Tibial nerve (tissue), 4 donors: ENCODE measurements at places on chromosomes 1 and 21.

DNA sequence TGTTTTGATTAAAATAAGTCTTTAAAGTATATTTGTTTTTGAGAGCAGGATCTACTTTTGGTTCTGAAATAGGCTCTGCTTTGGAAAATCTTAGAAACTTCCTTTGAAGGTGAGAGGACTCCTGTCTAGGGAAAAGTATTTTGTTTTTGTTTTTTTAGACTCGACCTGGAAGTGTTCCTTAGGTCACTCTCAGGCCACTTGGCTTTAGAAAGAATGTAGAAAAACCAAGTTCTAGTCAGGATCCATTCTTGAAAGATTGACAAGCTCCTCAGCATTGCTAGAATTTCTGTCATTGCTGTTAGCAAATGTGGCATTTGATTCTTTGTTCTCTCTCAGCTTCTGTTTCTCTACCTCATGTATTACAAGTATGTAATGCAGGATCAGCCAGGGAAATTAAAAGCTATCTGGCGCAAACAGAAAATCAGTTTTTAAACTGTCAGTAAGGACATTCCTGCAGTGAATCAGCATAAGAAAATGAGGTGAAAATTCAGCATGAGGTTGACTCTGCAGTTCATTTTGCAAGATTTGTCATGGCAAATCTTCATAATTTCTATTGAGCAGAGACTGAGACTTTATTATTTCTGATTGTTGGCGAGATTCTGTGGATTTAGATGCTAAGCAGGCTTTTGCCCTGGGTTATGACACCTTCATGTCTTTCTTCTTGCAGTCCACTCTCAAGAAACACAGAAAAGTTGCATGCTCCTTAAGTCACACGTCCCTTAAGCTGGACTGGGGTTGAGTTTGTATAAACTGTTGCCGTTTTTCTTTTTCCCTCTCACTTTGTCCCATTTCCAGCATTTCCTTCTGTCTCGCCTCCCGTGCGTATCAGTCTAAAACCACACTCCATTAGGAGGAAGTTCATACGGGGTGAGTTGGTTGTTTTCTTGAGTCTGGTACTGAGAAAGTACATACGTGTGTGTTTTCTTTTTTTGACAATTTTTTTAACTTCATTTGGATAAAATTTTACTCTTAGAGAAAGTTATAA, 12.6 kb downstream of the NTPCR start:
- DNase-seq = peak; percentile 29

DNA sequence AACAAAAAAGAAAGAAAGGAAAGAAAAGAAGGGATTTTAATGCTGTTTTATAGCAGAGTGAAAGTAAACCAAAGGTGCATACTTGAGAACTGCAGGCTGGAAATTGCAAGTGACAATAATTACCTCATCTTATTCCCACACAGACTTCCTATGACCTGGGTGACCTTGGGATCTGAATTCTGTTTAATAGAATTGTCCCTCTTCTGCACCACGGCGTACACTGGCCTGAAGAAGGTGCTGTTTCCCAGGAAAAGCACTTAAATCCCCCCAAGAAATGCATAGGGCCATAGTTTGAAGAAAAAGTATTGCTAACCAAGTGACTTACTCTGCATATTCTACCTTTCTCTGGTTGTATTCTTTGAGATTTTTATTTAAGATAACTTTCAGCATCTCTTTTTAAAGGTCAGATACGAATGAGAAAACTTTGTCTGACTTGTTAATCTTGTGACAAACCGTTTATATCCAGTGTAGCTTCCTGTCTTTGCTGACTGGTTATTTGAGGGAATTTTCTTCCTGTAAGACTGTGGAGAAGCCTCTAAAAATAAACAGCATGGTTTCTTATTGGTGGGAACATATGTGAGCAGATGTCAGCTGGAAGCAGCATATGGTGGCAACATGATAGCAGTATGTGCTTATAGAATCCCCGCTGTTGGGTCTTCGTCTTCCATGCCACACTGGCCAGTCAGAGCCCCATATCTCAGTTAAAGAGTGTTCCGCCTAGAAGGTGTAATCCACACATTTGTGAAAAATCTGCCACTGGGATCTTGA, 16.3 kb downstream of the TGFB2 start:
- no peak for DNase-seq

- no peak for DNase-seq
Measured at GRCh38 chr1:36603461-36603860, 120.7 kb upstream of the CSF3R start.

- no peak for DNase-seq
Measured at GRCh38 chr1:17624611-17625233, 85.2 kb downstream of the ARHGEF10L start.

DNA sequence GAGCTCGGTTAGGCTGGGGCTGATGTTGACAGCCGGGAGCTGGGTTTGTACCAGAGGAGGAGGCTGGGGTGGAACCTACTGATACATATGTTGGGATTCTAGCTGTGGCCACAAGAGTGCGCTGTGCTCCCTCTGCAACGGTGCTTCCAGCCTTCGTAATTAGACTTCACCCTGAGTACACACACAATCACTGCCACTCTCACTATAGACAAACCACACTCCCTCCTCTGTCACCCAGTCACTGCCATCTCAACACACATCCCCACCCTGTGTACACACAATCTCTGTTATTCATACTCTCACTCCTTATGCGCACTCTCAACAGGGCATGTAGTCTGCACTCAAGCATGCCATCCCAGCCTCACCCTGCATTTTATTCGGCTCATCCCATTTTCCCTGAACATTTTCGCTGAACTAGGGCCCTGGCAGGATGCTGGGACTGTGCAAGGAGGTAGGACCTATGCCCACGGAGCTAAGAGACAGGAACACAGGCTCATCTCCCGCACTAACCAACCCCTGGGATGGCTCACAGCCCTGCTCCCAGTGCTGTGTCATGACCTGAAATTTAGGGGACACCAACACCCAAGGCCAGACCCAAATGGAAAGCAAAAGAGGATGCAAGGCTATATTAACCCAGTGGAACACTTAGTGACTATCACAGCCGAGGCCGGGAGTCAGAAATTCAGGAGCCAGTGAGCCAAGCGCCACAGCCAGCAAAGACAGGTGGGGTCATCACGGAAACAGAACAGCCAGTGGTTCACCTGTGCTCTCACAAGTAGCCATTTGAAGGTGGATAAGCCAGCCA, 5.7 kb downstream of the GJB3 start:
- DNase-seq = peak; percentile 64

GRCh38 chr1:59669752-59670312, 144.9 kb upstream of the HOOK1 start:
- peak; percentile 36 for DNase-seq

- no peak for DNase-seq
Measured at GRCh38 chr1:3444736-3445135, 9.7 kb upstream of the ARHGEF16 start.

DNA sequence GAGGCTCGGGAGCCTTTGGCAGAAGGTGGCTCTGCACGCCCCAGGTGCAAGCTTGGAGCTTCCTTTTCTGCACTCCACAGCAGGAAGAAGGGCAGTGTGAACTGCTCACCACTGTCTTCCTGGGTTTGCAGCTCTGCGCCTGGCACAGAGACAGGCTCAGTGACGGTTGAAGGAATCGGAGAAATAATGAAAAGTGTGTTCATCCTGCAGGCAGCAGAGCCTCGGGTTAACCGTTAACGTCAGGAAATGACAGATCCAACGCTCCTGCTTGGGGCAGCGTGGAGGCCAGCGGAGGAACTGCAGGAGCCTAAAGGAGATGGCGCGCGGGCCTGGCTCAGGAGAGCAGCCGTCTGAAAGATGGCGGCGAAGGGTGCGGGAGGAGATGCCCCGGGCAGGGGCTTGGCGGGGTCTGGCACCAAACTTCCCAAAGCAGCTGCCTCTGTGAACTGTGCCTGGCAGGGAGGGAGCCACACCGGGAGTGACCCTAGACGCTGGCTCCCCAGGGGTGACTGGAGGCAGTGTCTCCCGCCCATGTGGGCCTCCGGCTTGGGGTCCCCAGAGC, 10.9 kb upstream of the SAMD11 start:
- DNase-seq = no peak

DNA sequence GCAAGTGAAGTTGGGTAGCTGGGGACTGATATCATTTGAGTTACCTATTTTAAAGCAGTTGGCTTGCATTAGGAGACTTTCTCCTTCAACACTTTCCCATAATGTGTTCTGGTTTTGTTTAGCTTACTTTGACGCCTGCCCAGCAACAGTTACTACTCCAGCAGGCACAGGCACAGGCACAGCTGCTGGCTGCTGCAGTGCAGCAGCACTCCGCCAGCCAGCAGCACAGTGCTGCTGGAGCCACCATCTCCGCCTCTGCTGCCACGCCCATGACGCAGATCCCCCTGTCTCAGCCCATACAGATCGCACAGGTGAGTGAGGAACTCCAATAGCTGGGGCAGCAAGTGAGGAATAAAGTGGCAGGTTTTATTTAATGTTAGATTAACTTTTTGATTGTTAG, 144.3 kb downstream of the CD247 start:
- DNase-seq = no peak

DNA sequence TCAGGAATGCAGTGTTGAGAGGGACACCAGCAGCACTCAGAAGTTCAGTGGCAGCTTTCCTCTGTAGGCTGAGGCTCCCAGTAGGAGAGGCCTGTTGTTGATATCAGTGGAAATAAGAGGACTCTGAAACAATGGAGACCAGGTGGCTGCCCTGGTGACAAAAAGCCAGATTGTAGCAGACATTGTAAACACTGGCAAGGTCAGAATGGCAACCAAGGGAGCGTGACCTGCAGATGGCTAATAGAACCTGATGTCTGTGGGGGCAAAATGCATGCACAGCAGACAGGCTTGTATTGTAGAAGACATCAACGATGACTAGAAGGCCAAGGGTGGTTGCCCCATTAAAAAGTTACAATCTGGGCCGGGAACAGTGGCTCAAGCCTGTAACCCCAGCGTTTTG, 53.1 kb upstream of the GPR37L1 start:
- DNase-seq = no peak

DNA sequence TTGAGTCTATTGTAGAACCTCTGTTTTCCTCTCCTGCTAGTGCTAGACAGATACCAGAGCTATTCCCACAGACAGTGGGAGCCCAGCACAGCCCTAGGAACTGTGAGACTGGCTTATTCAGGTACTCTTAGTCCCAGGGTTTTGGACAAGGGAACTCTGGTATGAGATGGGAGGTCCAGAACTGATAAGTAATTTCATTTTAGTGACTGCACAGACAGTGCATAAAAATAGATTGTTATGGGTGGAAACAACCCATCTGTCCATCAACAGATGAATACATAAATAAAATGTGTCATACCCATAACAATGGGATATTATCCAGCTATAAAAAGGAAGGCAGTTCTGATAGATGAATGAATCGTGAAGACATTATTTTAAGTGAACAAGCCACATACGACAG, 9.0 kb downstream of the EPS8L3 start:
- no peak for DNase-seq

DNA sequence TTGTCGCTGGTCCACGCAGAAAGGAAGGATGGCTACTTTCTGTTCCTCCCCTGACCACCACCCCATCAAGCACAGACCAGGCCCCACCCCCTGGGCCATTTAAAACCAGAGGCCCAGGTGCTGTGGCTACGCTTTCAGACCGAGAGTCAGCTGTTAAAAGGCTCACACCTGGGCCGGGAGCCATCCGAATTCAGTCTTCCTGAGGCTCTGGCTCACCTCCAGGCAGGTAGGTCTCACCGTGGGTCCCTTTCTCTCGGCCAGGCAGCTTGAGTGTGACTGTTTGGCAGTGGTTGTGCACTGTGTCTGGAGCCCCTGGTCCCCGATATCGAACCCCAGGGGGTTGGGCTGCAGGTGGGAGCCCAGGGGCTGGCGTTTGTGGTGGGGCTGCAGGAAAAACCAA, 7.2 kb downstream of the ACTL8 start:
- DNase-seq = no peak

- DNase-seq = no peak
Measured at GRCh38 chr1:196607981-196608380, 259 bp downstream of the KCNT2 start.

GRCh38 chr1:81695741-81696140, 105.0 kb upstream of the ADGRL2 start:
- no peak for DNase-seq

- no peak for DNase-seq
Measured at GRCh38 chr21:43644609-43645008, 14.7 kb downstream of the HSF2BP start.

GRCh38 chr1:32957017-32957416, 7.6 kb downstream of the RNF19B start:
- DNase-seq = no peak

GRCh38 chr1:96521994-96522760, 199.4 kb upstream of the PTBP2 start:
- no peak for DNase-seq

GRCh38 chr1:90187323-90187585, 192.3 kb downstream of the ZNF326 start:
- DNase-seq = no peak

GRCh38 chr1:209208648-209209047, 374.9 kb upstream of the CAMK1G start:
- DNase-seq = no peak

DNA sequence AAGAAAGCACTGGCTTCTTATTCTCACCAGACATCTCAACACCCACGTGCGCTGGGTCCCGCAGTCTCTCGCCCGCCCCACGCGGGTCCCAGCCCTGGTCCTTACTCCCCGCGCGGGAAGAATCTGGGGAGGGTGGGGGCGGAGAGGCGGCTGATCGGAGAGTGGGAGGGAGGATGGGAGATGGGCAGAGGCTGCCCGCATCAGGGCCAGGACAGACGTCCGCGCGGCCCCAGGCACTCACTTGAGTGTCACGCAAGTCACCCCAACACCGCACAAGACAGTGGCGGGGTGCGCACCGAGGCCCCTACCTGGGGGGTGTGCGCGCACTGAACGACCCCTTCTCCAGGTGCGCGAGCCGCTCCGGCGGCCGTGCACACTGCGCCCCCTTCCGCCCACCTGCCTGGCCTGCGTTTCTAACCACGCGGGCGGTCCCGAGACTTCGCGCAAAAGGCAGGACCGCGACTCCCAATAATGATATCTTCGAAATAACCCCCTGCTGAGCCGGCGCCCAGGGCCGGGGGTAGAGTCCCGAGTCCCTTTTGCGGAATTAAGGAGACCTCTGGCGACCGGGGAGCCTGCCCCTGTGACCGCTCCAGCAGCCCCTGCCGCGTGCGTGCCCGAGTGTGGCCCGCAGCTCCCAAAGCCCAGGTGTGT, 6.0 kb upstream of the SIM2 start:
- no peak for DNase-seq

DNA sequence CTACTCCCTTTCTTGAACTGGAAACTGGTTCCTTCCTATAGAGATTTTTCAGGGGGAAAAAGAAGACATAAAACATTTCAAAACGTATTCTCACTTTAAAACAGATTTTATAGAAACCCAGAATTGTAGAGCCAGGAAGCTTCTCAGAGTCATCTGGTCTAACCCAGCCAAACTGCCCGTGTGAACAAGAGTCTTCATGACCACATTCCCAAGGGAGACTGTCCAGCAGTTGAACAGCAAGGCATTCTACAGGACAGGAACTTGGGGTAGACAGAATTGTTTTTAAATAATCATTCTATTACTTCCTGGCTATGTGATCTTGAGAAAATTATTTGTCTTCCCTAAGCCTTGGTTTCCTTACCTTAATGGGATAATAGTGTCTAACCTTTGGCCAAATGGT, 163.5 kb upstream of the IVNS1ABP start:
- DNase-seq = no peak

- DNase-seq = no peak
Measured at GRCh38 chr1:25832336-25833037, 12.7 kb downstream of the MTFR1L start.

- no peak for DNase-seq
Measured at GRCh38 chr1:230122366-230123279, 55.6 kb downstream of the GALNT2 start.
